ENCODE measurements at places on chromosomes 5 and 9.
A peak's percentile ranks its signal among the peaks of the same experiment; 100 is the strongest.

GRCh38 chr5:94908889-94909480, 290.5 kb downstream of the SLF1 start:
- DNase-seq: no peak

DNA sequence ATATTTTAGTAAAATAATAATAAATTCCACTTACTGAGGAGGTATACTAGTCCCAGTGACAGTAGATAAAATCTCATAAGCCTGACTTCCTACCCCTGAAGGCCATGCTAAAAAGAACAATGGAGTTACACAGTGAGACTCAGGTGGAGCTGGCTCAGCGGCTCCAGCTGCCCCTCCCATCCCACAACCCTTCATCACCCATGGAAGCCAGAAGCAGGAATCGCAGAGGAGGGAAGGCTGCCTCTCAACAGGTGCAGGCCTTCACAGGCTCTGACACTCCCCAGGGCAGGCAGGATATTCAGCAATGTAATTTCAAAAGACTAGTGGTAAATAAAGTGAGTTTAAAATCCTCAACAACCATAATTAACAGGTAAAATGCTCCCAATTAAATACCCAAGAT, 67.5 kb downstream of the FANCC start:
- DNase-seq: no peak

DNA sequence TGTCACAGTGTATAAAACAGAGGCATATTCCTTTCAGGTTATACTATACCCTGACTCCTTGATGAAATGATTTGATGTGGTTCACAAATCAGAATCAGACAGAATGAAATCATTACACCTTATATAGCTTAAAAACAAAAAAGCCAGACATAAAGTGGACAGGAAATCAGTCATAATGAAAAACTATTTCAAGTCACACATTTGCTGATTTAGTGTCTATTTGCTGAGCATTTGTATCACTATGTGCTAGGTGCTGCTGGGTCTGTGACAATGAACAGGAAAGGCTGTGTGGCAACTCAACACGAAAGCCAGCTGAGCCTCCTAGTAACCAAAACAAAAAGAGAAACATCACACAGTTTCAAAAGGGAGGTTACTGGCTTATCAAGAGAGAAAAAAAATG, 194.0 kb downstream of the EFNA5 start:
- DNase-seq: no peak

- DNase-seq: no peak
Measured at GRCh38 chr5:177094224-177095087, 7.7 kb downstream of the FGFR4 start.

DNA sequence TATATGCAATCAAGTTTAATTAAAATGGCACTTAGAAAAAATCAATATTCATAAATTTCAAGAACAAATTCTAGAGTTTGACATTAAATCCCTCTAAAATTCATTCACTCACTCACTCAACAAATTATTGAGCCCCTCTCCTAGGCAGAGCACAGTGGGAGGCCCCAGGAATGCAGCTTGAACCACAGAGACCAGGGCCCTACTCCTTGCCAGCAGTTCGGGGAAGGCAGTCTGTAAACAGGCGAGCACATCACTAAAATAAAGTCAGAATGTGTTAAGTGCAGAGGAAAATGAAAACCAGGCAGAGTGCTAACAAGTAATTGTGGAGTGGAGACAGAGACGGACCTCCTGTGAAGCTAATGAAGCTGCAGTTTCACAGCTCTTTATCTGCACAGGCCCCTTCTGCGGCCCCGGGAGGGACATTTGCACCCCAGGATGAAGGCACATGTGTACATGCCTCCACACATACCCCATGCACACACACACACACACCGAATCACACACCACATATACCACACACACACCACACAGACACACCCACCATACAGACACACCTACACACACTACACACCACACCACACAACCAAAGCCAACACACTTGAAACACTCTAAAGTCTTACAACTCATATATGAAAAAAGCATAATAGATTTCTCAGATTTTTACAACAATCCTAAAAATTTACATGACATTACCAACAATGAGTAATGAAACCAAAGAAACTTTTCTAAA, 40.5 kb downstream of the BHMT start:
- DNase-seq: no peak

DNA sequence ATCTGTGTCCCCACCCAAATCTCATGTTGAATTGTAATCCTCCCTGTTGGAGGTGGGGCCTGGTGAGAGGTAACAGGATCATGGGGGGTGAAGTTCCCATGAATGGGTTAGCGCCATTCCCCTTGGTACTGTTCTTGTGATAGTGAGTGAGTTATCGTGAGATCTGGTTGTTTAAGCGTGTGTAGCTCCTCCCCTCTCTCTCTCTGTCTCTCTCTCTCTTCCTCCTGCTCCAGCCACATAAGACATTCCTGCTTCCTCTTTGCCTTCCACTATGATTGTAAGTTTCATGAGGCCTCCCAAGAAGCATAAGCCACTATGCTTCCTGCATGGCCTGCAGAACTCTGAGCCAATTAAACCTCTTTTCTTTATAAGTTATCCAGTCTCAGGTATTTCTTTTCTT, 28.8 kb downstream of the C5orf15 start:
- DNase-seq: no peak

DNA sequence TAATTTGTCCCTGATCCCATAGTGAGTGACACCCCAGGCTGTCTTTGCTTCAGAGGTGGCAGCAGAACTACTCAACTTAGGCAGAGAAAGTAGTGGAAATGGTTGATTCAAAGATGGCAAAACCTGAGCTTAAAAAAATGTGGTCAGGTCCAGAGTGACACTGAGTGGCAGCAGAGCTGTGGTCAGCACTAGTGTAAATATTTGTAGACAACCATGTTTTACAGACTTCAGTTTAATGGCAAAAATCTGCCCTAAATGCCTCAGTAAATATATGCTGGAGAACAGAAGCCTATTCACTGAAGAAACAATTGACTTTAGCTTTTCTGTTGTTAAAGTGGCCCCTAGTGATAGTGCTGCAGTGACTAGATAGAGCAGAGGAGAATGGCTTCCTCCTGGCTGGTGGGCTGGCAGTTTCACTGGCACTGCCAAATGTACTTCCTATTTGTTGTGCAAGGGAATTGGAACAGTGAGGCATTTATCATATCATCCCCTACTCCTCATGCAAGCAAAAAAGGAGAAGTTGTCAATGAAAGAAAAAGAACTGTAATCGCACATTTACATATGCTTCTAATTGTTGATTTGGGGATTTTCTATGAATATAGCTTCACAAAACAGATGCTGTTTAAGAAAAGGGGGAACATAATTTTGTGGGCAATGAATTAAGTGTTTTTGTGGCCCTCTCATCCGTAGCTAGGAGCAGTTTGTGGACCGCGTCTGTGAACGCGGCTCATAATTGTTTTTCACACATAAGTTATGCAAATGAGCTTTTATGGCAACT, 12.0 kb downstream of the PBX3 start:
- no peak for DNase-seq

GRCh38 chr5:172101547-172102217, 86.3 kb downstream of the STK10 start:
- DNase-seq: no peak

GRCh38 chr5:2709976-2710689, 41.3 kb downstream of the IRX2 start:
- no peak for DNase-seq

- no peak for DNase-seq
Measured at GRCh38 chr5:80094236-80094738, 59.1 kb downstream of the THBS4 start.

- peak; percentile 77 for DNase-seq
Measured at GRCh38 chr5:111223787-111224560, at the start of gene CAMK4. CAMK4 (plus strand) TSS chr5:111224384; CDS start chr5:111224484, 100 bp downstream.

- DNase-seq: no peak
Measured at GRCh38 chr5:151238303-151238741, 14.4 kb upstream of the CCDC69 start.

DNA sequence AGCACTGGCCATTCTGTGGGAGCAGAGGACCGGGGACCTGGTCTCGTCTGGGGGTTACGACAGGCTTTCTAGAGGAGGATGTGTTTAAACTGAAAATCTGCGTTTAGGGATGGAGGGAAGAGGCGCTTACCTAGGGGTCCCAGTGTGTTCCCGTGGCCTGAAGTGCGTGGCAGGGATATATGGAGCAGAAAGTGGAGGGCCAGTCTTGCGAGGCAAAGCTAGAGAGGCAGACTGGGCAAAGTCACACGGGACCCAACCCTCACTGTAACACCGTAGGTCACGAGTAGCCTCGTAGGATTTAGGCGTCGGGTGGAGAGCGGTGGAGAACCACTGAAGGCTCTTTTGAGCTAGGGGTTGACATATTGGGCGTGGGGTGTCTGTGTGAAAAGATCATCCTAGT, 32.8 kb upstream of the POMT1 start:
- DNase-seq: no peak

GRCh38 chr5:106673941-106674340, 996.8 kb downstream of the EFNA5 start:
- DNase-seq: no peak

DNA sequence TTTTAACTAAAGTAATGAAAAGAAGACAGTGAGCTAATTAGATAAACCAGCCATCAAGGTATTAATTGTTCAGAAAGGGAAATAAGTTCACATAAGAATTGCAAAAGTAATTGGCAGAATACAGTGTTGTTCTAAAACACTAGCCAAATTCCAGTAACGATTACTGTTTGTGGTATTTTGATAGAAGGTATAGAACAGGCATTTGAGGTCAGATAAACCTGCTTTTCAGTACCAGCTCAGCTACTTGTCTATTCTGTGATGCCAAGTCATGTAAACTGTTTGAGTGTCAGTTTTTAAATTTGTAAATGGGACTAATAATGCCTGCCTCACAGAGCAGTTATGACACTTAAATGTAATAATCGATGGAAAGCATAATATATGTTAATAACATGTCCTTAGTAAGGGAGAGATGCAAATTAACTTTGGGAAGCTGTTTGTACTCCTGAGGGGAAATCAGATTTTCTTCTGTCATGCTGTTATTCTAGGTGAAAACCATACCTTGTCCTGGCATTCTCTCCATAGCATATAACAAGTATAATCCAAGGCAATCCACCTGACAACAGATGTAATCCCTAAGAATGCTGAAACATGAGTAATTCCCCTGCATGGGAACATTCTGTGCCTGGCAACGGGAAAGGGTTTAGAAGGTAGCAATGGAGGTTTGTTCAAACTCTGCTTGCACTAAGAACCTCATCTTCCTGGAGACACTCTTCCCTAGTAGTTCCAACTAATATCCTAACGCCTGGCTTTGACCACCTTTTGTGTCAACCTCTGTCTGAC, 509.5 kb upstream of the PAPPA start:
- no peak for DNase-seq

DNA sequence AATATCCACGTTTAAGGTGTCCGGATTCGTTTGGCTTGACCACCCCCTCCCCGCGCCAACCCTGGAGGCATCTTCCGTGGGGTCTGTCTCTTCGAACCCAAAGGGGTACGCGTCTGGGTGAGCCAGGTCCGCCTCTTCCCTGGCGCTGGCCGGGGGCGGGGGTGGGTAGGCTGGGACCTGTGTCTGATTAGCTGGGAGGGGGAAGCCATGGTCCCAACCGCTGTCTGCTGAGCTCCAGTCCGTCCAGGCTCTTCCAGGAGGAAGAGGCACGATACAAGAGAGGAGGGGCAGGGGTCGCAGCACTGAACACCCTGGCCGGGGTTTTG, at the start of gene LVRN:
LVRN (plus strand) TSS at position 237 of the 326 bp plus-strand sequence. CDS start 143 bp downstream, outside the sequence.
- no peak for DNase-seq

DNA sequence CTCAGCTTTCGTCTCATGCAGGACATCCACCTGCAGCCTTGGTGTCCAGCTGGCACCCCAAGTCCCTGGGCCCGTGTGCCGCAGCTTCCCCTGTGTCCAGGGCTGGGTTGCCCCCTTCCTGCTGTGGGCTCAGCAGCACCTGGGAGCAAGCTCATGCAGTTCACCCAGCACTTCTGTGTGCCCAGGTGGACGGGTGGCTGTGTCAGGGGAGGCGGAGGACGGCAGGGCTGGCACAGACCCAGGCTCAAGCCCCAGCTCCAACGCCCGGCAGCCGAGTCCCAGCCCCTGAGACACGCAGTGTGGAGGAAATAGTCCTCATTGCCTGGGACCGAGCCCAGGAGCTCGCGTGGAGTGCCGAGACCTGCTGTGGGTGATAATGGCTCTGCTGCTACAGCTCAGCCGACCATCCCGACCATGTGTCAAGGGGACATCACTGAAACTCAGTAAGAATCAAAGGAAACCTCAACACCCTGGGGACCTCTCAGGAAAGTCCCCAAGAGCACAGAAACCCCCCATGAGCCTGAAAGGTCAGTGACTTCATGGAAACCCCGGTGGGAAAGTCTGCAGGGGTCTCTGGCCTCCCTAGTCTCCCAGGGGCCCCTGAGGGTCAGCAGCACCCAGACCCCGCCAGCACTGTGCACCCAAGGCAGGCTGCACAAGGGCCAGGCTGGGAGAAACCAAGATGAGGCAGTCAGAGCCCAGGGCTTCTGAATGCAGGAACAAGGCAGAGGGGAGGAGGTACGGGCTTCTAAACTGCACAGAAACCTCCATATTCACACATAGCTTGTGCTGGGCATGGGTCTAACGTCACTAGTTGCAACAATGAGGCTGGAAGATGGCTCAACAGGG, 38.8 kb downstream of the LPCAT1 start:
- no peak for DNase-seq

GRCh38 chr5:58458141-58458742, 1.6 kb downstream of the PLK2 start:
- no peak for DNase-seq

DNA sequence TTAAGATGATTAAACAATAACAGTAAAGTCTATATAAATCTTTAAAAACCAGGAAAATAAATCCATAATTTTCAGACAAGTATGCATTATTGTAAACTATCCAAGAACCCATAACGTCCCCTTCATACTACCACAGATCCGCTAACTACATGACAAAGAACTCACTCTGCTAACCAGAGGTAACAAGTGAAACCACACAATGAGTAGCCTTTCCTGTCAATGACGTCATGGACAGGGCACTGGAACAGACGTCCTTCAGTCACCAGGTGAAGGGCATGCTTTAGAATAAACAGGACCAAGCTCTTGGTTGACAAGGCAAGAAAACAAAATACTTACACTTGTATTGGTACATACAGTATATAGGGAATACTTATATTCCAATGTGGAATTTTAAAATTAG, 45.2 kb downstream of the RNF130 start:
- no peak for DNase-seq

DNA sequence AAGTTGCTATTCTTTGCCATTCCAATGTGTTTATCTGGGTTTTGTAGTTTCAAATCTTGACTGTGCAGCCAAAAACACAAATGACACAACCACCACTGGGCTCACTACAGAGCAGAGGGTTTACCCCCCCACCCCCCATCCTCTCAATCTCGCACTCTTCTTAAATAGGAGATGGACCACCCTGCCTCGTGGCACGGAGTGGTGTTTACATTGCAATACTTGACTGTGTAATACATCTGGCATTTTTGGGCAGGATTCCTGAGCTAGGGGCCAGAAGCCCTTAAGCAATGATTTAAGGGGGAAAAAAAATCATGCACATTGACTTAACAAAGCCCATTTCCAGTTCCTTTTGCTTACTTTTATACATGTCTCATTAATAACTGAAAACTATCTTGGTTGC, 19.0 kb downstream of the PTCH1 start:
- no peak for DNase-seq

- DNase-seq: no peak
Measured at GRCh38 chr5:172167895-172168294, 20.1 kb downstream of the STK10 start.

All from NCI-H1694 (cell line).